ENCODE measurements at places on chromosomes 5 and 9.

DNA sequence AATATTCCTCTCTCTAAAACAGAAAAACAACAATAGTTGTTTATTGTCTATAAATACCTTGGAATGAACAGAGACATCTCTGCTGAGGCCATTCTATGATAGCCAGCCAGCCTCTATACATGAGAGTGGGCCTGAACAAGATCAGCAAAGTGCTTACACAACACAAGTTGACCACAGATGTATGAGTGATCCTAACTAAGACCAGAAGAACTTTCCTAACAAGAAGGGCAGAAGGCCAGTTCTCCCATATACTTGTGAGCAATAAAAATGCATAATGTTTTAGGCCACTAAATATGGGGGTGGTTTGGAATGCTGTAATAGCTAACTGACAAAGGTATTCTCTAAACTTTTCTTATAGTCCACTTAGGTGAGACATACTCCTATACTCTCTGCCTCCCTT, 345.7 kb downstream of the SPATA31D1 start:
- DNase-seq: no peak

DNA sequence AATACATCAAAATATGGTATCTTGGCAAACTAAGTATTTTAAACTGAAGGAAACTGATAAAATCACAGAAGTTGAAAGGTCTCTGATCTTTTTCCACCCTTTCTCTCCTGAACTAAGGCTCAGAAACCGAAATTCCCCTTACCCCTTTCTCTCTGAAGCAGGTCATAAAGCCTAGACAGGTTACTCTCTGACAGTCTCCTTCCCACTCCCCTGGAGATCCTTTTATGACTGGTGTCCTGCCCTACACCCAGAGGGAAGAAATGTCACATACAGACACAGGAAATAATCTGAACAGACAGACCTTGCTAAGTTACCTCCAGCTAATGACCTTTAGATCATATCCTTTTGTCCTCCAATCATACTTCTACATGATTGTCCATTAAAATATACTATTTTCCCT, 127.4 kb downstream of the HCN1 start:
- DNase-seq: no peak

- DNase-seq: no peak
Observed at GRCh38 chr9:80191108-80191507, 619.3 kb downstream of the TLE4 start.

DNA sequence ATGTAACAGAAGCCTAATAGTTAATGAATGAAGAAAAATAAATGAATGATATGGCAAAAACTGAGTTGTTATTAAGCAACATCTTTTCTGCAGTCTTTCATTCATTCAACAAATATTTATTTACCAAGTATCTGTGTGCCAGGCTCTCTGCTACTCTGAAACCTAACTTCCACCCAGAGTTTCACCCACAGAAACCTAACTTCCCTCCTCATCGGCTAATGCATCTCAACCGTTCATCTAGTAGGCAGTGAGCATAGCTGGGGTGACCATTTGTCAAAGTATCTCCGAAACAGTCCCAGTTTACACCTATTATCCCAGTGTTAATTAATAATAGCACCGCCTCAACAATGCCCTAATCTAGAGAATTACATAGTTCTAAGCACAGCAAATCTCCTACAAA, 1.5 kb downstream of the TTC39B start:
- no peak for DNase-seq

- no peak for DNase-seq
Observed at GRCh38 chr5:112339761-112340160, 79.3 kb downstream of the EPB41L4A start.

- DNase-seq: no peak
Observed at GRCh38 chr5:149175346-149176105, 34.2 kb downstream of the ABLIM3 start.

- DNase-seq: no peak
Observed at GRCh38 chr5:177111720-177112394, 21.7 kb upstream of the NSD1 start.

- no peak for DNase-seq
Observed at GRCh38 chr5:157457391-157457790, 2.6 kb upstream of the NIPAL4 start.

- DNase-seq: no peak
Observed at GRCh38 chr5:103408408-103408807, 149.8 kb downstream of the MACIR start.

DNA sequence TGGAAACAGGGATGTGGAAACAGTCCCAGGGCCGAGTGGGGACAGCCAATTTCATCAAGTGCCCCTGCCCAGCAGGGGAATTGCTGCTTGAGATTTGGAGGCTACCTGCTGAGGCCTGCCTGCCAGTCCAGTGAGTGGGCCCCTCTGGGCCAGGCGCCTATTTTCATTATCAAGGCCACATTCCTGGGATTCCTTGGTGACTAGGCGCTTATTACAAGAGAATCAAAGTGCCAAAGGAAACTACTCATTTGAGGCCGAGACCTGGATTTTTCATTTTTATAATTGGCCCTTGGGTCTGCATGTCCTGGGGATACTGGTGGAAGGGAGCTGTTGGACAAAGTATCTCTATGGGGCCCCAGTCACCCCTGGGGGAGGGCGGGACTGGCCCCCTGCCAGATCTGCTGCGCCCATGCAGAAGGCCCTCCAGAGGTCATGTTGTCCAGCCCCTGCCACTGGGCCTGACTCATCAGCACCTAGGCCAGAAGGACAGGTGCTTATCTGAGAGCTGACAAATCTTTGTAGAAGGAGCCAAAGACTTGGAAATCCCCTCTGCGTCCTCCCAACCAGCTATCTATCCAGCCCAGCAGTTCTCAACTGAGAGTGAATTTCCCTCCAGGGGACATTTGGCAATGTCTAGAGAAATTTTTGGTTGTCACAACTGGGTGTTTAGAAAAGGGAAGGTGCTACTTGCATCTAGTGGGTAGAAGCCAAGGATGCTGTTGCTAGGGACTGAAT, 45.6 kb downstream of the FOXI1 start:
- no peak for DNase-seq

DNA sequence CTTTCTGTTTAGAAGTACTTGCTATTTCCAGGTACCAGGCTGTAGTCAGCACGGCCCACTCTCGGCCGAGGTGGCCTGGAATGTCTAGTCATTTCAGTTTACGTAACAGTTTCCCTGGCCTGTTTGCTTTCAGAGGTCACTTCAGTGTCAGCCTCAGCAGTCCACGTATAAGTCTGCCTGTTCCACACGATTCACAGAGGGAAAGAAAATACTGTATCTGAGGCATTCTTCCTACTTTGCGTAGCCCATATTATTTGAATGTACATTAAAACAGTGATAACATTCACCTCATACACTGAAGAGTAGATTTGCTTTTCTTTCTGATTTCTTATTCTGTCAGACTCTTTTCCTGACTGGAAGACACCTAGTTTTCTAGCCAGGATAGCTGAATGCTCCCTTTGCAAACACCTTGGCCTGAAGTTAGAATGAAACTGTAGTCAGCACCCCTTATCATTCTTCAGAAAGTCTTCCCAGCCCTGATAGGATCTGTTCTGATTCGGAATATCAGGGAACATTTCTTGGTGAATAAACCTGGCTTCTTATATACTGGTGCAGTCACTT, 140.9 kb downstream of the AOPEP start:
- no peak for DNase-seq

DNA sequence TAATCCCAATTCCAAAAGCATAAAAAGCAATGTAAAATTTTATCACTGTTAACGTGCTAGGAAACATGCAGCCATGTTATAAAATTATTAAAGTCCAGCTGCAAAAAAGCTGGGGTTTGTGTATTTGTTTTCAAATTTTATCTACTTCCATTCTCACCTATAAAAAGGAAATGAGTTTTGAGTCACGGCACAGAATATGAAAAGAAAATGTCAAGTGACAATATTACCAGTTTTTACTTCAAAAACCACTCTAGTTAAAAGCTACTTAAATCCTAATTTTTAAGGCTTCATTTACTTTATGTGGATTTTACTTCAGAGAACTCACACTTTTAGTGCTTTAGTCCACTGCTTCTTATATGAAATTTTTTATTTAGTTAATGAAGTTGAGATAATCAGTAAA, 72.7 kb upstream of the IFNE start:
- DNase-seq: no peak

DNA sequence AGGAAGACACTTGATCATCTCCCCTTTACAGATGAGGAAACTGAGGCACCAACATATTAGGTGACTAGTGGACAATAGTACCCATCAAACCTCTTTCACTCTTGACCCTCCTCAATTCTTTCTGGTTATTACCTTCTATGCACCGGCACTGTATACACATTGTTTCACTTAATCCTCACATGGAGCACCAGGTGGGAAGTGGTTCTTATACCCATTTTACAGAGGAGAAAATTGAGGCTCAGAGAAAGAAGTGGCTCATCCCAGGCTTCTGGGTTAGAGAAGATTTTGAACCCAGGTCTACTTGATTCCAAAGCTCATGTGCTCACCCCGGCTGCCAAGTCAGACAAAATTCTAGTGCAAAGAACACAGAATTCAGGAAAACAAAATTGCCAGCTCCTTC, 17.4 kb upstream of the DENND1A start:
- DNase-seq: no peak

GRCh38 chr5:59760785-59761348, 132.7 kb downstream of the PDE4D start:
- no peak for DNase-seq

DNA sequence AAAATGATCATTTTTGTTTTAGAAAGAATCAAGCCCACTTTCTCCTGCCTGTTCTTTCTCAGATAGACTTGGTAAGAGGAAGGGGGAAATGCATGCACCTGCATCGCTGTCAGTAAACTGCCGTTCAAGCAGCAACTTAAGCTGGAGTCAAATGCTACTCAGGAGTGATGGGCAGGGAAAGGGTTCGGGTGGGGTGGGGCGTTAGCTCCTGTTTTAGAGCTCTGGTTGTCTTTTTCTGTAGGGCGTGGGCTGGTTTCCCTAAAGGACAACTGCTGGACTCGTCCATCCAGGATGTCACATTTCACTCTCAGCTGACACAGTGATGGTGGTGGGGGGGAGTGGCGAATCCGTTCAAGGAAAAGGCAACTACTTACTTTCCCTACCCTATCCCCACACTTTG, 75.0 kb downstream of the NDFIP1 start:
- DNase-seq: no peak

DNA sequence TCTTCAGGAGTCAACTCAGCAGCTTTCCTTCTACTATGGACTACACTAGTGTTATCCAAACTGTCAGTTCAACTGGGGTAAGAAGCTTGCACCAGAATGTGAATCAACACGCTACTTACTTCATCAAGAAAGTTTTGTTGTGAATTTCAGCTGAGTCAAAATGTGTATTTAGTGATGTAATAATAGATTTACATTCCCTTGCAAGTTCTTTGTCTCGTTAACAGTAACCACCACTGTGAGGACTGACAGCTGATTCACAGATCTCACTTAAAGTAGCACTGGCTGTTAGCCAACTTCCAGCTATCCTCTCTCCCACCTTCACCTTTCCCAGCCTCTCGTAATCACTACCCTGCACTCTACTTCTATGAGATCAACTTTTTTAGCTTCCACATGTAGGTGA, 445.3 kb downstream of the NTRK2 start:
- no peak for DNase-seq

GRCh38 chr5:76175821-76176403, 92.7 kb downstream of the SV2C start:
- no peak for DNase-seq

DNA sequence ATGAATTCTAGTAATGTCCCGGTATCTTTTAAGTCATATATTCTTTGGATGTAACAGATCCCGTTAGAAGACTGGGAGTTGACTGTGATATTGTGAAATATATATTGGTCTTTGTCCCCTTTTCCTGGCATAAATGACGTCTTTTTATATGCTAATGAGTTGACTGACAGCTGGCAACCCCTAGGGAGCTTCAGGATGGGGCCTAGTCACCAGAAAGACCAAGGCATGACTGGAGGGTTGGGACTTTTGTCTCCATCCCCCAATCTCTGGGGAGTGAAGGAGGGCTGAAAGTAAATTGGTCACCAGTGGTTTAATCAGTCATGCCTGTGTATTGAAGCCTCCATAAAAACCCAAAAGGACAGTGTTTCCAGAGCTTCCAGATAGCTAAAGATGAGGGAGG, 241.6 kb downstream of the PJA2 start:
- no peak for DNase-seq

DNA sequence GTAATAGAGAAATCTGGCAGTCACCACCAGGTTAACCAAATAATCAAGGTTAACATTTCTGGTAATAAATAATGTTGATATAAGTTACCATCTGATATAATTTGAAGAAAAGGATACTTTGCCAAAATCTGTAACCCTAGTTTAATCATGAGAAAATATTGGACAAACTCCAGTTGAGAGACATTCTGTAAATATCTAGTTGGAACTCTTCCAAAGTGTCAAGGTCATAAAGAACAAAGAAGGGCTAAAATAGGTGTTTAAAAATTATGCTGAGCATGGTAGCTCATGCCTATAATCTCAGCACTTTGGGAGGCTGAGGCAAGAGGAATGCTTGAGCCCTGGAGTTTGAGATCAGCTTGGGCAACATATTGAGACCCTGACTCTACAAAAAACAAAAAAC, 253.3 kb downstream of the MRPS30 start:
- no peak for DNase-seq

DNA sequence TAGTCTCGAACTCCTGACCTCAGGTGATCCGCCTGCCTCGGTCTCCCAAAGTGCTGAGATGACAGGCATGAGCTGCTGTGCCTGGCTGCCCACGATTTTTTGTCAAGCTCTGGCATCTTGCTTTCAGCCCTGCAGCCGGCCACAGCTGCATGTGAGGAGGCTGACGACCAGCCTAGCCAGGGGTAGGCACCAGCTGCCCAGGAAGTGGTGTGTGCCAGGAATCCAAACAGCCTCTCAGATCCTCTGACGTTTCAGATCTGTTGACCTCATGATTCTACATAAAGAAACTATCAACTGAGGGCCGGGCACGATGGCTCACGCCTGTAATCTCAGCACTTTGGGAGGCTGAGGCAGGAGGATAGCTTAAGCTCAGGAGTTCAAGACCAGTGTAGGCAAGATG, 19.0 kb downstream of the DYNC2I2 start:
- no peak for DNase-seq

GRCh38 chr5:156375895-156376495, 49.0 kb downstream of the SGCD start:
- no peak for DNase-seq

DNA sequence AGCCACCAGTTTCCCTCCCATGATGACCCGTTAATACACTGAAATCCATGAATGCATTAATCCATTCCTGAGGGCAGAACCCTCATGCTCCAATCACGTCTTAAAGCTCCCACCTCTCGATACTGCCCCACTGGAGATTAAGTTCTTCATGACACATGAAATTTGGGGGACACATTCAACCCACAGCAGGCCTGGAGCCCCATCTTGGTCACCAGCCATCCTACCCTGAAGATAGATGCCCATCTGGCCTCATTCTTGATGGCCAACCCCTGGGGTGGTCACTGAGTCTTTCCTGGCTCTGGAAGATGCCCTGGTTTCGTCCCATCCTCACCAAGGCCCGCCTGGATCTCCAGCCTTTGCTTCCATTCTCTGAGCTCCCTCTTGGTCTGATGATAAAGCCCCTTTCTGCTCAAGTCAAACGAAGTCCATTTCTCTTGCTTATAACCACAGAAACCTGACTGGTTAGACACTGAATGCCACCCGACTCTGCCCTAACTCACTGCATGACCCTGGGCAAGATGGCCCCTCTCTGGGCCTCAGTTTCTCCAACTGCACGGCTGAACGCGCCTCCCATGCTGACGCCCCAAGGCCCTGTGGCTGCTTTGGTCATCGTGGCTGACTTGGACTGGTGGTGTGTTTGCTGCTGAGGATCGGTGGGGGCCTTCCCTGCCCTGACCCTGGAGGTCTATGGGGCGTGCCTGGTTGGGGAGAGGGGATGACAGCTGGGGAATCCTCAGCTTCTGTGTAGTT, 138.4 kb upstream of the IER5L start:
- DNase-seq: no peak
